Activated T-helper 2 cell treated with anti-CD3 and anti-CD28 coated beads, Interferon-gamma antibody, Interleukin-2, Interleukin-4, amounts not matched to agents 10 μg/mL and 5 μg/mL and 100 μg/mL, durations not matched to agents 14 hours and 24 hours and 36 hours (primary cell): ENCODE measurements at places on chromosomes 2 and 18. TPM values are rescaled to one million over a fixed set of nuclear protein-coding genes. Genes with fewer than 3 reads are reported as not detected.

SLC9A2 gene
- not detected in 2 replicates for total RNA-seq

DNA sequence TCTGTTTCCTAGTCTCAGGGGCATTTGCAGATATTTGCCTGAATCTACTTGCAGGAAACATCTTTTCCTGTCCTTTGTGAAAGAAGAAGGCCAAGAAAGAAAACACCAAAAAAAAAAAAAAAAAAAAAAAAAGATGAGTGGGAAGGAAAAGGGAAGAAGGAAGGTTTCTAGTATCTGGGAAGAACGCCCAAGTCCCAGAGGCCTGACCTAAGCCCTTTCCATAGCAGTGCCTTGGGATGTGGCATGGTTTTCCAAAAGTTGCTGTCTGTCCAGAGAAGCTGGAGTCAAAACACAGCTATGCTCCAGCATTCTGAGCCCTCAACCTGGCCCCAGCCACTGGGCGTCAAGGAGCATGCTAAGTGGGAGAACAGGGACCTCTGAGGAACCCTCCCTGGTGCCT lies 123.5 kb downstream of the INHBB start:
- no peak overlapping the region for H3K27ac ChIP-seq
- no peaks in the 10 kb centered on the region for H3K36me3 ChIP-seq
- H3K4me3 ChIP-seq, result no peak overlapping the region

CXCR2 gene
- 0.09 TPM in 1 of 2 replicates, not detected in the other for total RNA-seq

- peaks cover 4% of the 10 kb centered on the region for H3K27me3 ChIP-seq
- DNase-seq, result no peak
- H3K36me3 ChIP-seq, result no peaks in the 10 kb centered on the region
- H3K4me3 ChIP-seq, result no peak overlapping the region
- H3K27ac ChIP-seq, result no peak overlapping the region
Measured at GRCh38 chr2:160241251-160242137, 41.4 kb upstream of the ITGB6 start.

UGT1A10 gene
- total RNA-seq, result not detected in 2 replicates

- DNase-seq, result no peak
- no peak overlapping the region for H3K4me3 ChIP-seq
- no peaks in the 10 kb centered on the region for H3K4me1 ChIP-seq
- no peak overlapping the region for H3K27ac ChIP-seq
- no peaks in the 10 kb centered on the region for H3K27me3 ChIP-seq
- peaks cover 4% of the 10 kb centered on the region for H3K36me3 ChIP-seq
Measured at GRCh38 chr2:20617892-20618467, 32.9 kb downstream of the HS1BP3 start.

GRHL1 gene
- total RNA-seq, result 0.90 and 1.4 TPM in 2 replicates

GRCh38 chr2:193935114-193935513 lies 1721.9 kb upstream of the SLC39A10 start:
- H3K36me3 ChIP-seq, result no peaks in the 10 kb centered on the region
- no peaks in the 10 kb centered on the region for H3K27me3 ChIP-seq
- H3K27ac ChIP-seq, result no peak overlapping the region
- DNase-seq, result no peak
- H3K4me3 ChIP-seq, result no peak overlapping the region

- H3K27ac ChIP-seq, result no peak overlapping the region
- H3K4me3 ChIP-seq, result no peak overlapping the region
- no peaks in the 10 kb centered on the region for H3K36me3 ChIP-seq
- H3K27me3 ChIP-seq, result no peaks in the 10 kb centered on the region
Measured at GRCh38 chr18:33755391-33755790, 177.4 kb downstream of the ASXL3 start.

KLHL30 gene
- total RNA-seq, result not detected in 2 replicates

DNA sequence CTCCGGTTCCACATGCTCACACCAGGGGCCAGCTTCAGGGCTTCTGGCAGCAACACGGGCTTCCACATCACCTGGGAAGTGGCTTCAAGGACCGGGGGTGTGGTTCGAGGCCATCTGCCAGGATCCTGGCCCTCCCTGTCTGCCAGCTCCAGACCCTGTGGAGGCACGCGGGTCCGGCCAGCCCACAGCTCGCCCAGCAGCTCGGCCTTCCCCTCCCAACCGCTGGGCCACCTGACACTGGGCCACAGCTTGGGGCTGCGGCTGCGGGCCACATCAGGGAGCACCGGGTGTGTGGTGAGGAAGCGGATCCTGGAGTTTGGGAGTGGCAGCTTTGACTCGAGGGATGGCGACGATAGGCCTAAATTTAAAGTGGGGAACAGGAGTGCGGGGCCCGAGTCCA lies 7.0 kb downstream of the C2orf81 start:
- no peak overlapping the region for H3K27ac ChIP-seq
- DNase-seq, result no peak

DNA sequence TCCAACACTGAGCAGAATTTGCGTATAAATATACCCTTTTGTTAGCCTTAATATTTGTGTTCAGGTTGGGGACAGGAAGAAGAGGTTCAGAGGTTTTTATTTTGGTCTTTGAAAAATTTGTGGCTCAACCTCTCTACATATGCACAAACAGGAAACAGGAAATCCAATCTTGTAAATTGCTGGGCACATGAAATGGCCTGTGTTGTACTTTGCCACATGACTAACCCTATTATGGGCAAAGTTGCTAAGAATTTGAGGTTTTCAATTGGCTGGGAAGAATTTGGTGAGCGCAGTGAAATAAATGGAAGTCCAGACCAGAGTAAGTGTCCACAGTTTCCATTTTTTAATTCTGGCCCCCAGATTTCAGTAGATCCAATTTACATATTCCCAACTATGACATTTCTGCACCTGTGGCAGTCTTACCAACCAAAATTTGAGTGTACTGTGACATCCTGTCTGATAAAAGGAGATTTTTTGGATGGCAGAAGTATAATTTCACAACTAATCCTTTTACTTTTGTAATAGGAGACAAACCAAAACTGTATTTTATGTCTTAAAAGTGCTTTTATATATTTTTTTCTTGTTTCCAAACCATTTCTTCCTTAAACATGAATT lies 63.6 kb downstream of the COX7A2L start:
- H3K27ac ChIP-seq, result peak overlapping the region; percentile 22
- H3K27me3 ChIP-seq, result no peaks in the 10 kb centered on the region
- DNase-seq, result no peak
- H3K36me3 ChIP-seq, result peaks cover 69% of the 10 kb centered on the region
- no peak overlapping the region for H3K4me3 ChIP-seq

TTN gene
- 3.3 and 3.7 TPM in 2 replicates for total RNA-seq

SGPP2 gene
- 10.6 and 11.4 TPM in 2 replicates for total RNA-seq

TACR1 gene
- total RNA-seq, result not detected in 2 replicates

AMER3 gene
- not detected in 2 replicates for total RNA-seq

DNA sequence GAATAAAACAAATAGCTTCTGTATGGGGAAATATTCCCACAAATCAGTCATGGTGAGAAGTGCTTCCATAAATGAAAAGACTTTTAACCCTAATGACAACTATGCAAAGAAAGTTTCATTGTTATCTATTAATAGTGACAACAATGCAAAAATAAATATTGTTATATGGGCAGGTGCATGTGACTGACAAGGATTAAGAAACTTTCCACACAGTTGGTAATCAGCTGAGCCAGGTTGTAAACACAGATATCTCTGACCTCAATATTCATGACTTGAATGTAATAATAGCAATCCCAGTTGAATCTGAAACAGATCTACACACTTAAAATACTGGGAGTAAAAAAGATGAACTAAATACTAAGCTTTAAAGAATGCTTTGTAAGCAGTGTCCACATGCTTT lies 517.0 kb upstream of the SOX11 start:
- H3K27ac ChIP-seq, result no peak overlapping the region
- H3K4me1 ChIP-seq, result no peaks in the 10 kb centered on the region
- DNase-seq, result no peak
- H3K36me3 ChIP-seq, result no peaks in the 10 kb centered on the region

DNA sequence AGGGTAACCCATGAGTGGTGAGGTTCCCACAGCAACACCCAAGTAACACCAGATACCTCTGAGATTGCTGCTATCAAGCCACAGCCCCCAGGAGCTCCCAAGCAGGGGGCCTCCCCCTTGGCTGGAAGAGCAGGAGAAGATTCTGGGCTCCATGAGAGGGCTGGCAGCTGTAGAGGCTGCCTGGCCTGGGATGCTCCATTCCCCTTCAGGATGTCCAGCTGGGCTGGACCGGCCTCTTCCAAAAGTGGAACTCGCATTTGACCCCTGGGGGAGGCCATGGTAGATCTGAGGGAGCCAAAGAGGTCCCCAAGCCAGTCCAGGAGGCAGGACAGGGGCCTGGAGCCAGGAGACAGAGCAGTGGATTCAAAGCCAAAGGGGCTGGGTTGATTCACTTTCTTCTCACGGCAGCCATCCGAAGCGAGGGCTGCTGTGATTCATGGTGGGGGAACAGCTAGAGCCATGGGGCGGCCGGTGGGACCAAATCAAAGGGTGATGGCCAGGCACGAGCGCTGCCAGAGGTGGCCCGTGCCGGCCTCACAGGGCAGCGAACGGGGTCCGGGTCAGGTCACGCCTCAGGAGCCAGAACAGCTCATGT lies 95.3 kb upstream of the ID2 start:
- no peaks in the 10 kb centered on the region for H3K36me3 ChIP-seq
- H3K4me3 ChIP-seq, result peak overlapping the region; percentile 26
- peaks cover 52% of the 10 kb centered on the region for H3K4me1 ChIP-seq
- H3K27me3 ChIP-seq, result peaks cover 16% of the 10 kb centered on the region

DNA sequence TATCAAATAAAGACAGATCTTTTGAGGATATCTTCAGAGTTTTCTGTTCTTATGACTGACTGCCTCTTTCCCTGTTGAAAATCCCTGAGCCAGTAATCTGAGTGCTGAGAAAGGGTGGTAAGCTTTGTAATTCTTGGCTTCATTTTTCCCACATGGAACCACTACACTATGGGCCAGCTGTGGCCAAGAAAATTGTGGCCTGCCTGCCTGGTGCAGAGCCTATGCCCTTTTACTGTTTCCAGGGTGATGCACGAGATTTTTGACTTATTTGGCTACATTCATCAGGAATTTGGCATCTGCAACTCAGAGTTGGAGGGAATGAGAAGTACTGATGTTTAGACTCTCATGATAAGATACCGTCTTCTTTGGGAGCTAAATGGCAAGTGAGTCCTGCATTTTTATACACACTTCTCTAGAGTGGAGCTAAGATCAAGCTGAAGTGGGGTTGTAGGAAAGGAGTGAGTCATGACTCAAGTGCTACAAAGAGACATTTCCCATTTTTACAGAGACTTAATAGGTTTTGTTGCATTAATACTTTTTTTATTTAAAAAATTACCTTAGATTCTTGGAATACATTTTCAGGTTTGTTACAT lies 328.2 kb upstream of the CDH7 start:
- no peak overlapping the region for H3K27ac ChIP-seq
- H3K36me3 ChIP-seq, result no peaks in the 10 kb centered on the region
- H3K27me3 ChIP-seq, result no peaks in the 10 kb centered on the region
- DNase-seq, result no peak
- H3K4me1 ChIP-seq, result no peaks in the 10 kb centered on the region

ANKRD62 gene
- not detected in 2 replicates for total RNA-seq

OTX1 gene
- not detected in 2 replicates for total RNA-seq

DNA sequence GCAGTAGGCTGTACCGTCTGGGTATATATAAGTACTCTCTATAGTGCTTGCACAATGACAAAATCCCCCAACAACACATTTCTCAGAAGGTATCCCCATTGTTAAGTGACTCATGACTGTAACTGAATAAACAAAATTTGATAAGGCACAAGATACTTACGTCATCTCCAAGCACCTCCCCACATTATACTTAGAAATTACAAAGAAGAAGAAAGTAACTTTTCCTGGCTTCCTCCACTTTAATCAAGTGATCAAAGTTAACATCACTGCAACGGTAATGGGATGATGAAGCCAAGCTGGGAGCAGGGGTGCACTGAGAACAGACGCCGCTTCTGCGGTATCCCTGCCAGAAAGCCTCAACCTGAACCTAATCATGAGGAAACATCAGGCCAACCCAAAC lies 9.7 kb downstream of the TNS1 start:
- H3K36me3 ChIP-seq, result no peaks in the 10 kb centered on the region
- H3K4me1 ChIP-seq, result peaks cover 7% of the 10 kb centered on the region
- peaks cover 3% of the 10 kb centered on the region for H3K27me3 ChIP-seq
- DNase-seq, result no peak

- no peaks in the 10 kb centered on the region for H3K27me3 ChIP-seq
- H3K4me1 ChIP-seq, result peaks cover 50% of the 10 kb centered on the region
- H3K4me3 ChIP-seq, result no peak overlapping the region
- no peak overlapping the region for H3K27ac ChIP-seq
Measured at GRCh38 chr2:203682688-203683130, 23.7 kb upstream of the CD28 start.

DNA sequence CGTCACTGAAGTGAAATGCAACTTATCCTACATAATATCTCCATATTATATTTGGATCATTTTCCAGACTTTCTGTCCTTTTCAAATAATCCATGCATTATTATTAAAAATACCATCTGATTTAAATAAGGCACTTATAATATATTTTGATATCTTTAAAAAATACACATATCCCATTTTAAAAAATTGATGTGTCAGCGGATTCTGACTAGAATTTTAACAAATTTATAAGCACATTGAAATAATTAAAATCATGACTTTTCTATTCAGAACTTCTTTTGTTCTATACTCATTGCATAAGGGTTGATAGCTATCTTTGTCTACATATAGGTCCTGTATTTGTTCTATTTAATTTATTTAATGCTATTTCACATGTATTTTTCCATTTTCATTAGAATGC lies 199.0 kb upstream of the DSEL start:
- no peak overlapping the region for H3K4me3 ChIP-seq
- H3K36me3 ChIP-seq, result no peaks in the 10 kb centered on the region
- no peak overlapping the region for H3K27ac ChIP-seq
- DNase-seq, result no peak
